ENCODE measurements at places on chromosomes 7 and 10. TPM values are rescaled to one million over a fixed set of nuclear protein-coding genes. Genes with fewer than 3 reads are reported as not detected.

The GJD4 gene
- not detected for total RNA-seq

The PPP1R17 gene
- 2.6 TPM for total RNA-seq

The COL13A1 gene
- 4.2 TPM for total RNA-seq

The LIPF gene
- total RNA-seq: not detected

DNA sequence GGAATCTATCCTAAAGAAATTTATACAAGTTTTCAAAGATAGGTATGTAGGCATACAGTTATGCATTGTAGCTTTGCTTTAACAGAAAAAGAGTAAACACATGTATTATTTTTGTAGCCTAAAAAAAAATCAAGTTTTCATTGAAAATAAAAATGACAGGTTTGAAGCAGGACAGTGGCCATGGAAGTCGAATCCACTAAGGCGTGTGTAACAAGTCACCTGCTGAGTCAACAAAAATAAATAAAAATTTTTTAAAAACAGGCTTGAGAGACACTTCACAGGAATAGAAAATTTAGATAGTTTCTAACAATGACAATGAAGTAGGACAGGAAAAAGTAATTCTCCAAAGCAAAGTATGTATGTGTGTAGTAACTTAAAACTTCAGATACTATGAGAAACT, 8.5 kb upstream of the GOT1 start:
- no peak for DNase-seq

Data from WTC11 (cell line).